Activated T-helper 9 cell treated with anti-CD3 and anti-CD28 coated beads, Interleukin-2, amount 50 U/mL, for 16 hours (primary cell): ENCODE measurements at places on chromosomes 1 and 21.

GRCh38 chr21:45104560-45104959 is 30.2 kb downstream of the ADARB1 start:
- DNase-seq, result no peak

DNA sequence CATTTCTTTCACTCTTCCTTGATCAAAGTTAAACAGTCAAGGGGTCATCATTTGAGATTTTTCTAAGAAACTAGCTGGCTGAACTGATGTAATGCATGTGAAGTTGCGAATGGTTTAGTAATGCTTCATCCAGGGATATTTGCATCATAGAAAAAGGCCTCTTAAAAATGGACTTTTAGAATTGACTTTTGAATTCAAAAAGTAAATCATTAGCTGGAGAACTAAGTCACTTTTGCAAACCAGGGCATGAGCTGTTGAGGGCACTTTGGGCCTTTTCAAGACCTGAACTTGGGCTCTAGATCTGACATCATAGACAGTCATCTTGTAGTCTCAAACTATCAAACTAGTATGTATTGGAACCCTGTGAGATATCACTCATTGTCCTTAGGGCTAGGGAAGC is 85.0 kb downstream of the GRIK1 start:
- no peak for DNase-seq

DNA sequence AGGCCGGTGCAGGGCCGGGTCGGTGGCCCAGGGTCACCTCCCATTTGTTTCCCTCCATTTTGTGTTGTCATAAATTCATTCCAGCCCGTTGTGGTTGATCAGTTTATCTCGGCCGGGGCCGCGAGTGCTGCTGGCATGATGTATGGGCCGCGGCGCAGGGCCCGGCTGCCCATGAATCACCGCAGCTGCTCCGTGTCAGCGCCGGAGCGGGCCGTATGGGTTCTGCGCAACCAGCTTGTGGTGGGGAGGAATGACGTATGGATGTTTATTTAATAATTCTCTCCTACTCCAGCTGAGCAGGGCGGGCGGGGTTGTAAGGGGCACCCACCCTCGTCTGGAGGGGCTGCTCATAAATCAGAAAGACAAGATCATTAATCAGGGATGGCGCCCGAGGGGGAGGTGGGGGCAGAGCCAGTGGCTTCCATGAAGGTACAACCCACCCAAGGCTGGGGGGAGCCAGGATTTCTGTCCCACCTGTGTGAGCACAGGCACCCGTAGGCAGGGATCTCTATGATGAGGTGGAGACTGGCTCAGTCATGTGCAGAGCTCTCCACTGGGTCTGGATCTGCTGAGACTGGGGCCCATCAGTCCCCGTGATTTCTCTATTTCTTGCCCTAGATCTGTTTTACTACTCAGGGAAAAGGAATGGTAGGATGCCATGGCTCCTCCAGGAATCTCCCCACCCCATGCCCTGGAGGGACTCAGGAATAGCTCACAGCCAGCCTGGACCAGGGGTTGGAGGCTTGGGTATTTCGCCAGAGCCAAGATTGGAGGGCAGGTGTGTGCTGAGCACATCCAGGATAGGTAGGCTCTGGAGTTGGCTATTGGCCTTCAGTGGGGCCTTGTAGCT is 27.8 kb downstream of the TMEM53 start:
- DNase-seq, result no peak

GRCh38 chr1:41618871-41619270 is 134.4 kb upstream of the EDN2 start:
- DNase-seq, result no peak

GRCh38 chr1:119367432-119368124 is 1.0 kb upstream of the HAO2 start:
- DNase-seq, result no peak

GRCh38 chr1:89047734-89048133 is 17.3 kb downstream of the GBP1 start:
- no peak for DNase-seq

- no peak for DNase-seq
Measured at GRCh38 chr1:248818505-248819374, 7.0 kb downstream of the SH3BP5L start.

DNA sequence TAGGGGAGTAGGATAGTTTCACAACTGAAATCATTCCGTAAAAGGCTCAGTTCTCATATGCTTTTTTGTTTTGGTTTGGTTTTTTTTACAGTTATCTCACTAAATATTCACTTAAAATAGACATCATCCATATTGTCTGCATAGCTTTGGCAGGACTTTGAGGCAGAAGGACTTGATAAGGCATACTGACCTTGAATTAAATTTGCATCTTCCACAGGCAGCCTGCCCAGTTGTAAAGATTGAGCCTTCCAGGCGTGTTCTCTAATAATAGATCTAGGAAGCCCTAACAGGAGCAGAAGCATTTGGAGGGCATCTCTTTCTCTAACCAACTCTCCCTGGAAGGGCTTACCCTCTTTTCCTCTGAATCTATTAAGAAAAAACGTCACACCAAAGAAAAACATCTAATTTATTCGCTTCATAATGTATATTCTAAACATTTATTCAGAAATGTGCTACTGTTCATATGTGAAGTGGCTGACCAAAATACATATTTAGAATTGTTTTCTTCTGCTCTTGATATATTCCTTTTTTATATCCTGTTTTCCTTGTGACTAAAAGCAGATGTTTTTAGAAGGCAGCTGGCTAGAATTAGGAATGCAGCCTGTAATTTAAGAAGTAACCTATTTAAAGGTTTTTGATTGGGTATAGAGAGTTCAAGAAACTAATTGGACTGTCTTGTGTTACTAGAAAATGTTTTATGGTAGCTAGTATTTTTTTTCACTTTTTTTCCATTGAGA is 20.2 kb downstream of the DESI2 start:
- no peak for DNase-seq

DNA sequence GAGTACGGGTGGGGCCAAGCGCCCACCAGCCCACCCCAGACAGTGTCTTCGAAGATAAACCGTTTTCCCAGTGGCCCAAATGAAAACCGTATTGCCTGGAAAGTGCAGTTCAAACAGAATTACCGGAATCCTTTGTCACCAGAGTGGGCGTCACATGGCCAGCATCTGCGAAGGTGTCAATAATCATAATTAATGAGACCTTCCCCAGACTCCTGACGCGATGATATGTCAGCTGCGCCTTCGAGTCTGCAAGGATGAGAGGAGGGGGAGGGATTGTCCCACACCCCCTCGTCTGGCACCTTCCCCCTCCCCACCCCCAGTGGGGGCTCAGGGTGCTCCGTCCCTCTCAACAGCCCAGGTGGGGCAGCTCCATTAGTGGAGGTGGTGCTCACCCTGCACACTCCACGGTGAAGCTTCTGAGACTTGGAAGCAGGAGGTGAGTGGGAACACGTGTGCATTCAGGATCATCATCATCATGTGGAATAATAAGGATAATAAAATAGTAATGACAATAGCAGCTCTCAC is 215.1 kb downstream of the PTPRU start:
- no peak for DNase-seq

- DNase-seq, result no peak
Measured at GRCh38 chr21:16534408-16535101, 804.8 kb downstream of the USP25 start.

DNA sequence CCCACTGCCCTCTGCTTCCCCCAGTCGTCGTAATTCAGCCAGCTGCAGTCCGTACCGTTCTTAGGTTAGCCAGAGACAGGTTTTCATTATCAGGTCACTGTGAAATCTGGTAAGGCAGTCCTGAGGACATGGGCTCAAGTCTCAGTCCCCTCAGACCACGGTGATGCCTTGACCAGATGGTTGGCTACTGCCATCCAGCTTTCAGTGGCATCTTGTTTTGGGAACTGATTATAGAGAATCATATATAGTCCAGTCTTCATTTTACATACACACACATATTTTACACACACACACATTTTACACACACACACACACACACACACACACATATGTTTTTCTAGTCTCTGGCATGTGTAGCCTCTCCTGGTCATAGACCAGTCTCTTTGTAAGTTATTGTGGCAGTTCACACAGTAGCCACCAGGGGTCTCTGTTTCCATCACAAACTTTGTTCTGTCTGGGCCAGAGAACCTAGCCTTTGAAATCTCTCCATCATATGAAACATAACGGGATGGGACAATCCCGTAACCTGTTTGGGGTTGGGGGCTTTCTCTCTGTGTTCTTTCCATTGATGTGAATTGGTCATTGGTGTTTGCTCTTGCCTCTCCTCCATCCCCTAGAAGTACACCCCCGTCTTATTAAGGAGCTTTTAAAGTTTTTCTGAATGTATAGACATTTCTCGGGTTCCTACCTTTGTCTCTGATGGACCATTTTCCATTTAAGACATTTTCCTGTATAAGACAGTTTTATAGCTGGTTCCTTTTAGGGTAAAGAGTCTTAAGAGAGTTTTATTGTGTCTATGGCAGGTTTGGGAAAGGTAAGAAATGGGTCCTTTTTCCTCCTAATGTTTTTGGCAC is 8.4 kb upstream of the IKBKE start:
- peak; percentile 54 for DNase-seq

DNA sequence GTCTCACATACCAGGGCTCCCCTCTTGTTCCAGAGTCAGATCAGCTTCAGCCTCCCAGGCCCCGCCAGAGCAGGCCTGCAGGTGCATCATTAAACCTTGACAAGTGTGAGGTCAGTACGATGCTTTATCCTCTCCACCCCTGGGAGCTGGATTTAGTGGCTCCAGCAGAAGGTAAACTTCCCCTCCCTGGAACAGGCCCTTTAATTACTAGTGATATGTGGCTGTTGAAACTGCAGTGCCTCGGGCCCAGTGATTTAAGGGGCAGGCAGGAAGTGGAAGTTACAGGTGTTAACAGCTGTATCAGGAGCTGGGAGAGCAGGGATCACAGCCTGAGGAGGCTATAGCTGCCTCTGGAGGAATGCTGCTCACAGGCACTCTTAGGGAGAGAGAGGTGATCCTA is 132.4 kb upstream of the KLHDC7A start:
- DNase-seq, result no peak

- DNase-seq, result no peak
Measured at GRCh38 chr1:46583494-46583893, 20.6 kb downstream of the MKNK1 start.

DNA sequence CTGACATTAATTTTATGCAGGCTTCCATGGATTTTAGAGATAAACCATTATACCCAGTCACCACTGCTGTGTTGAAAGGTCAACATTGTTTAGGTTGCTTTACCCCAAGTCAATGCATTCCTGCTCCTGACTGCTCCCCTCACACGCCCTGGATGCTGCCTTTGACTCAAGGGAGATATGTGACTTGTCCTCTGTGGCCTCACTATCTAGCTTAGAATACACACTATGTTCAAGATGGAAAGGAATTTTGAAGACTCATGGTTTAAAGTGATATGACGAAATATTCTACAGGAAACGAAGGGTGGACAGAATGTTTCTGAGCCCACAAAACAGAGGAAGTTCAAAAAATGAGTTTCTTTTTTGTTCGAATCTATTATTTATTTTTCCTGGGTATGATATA is 170.4 kb upstream of the NR5A2 start:
- DNase-seq, result no peak

DNA sequence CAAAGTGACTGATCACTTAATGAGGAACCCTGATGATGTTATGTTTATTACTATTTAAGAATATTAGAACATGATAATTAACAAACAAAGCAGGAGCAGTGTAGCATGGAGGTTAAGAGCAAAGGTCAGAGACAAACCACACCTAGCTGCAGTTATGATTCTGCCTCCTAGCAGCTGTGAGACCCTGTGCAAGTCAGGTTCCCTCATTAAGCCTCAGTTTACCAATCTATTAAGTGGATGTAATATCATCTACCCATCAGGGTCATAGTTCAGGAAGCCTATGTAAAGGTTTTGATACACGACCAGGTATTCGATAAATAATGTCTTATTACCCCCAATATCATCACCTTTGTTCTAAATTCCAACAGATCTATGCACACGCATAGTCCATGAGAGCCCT is 32.0 kb downstream of the DUSP10 start:
- DNase-seq, result no peak

- no peak for DNase-seq
Measured at GRCh38 chr1:17091252-17091651, 28.0 kb downstream of the PADI2 start.

DNA sequence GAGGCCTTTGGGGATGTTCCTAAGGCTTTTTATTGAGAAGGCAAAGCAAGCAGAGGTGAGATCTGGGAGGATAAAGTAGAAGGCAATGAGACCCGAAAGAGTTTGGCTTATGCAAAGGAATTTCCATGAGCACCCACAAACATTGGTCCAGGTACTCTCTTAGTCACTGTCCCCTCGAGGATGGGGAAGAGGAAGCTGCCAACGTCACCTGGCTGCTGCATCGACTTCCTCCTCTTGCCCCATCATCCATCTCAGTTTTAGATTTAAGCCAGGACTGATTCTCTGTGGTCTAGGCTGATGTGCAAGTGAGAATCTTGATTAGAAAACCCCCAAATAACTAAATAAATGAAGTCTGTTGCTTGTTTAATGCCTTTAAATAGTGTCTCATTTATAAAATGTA is 28.7 kb downstream of the RUNX1 start:
- DNase-seq, result no peak

GRCh38 chr1:1894354-1895059 is 3.6 kb upstream of the GNB1 start:
- DNase-seq, result no peak

DNA sequence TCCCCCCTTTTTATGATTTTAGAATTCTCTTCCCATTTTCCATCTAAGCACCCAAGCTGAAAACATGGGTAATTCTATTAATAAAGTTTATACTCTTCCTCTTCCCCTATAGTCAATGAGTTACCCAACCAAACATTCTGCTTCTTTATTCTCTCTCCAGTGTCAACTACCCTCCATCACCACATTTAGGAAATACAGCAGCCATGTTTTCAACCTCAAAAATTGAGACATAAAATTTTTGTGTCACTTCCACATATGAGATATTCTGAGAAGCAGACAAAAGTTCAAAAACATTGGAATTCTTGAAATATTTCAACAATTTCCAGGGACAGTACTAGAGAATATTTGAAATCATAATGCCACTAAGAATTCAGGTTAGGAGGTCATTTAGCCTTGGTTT is 64.8 kb upstream of the ATP1A1 start:
- no peak for DNase-seq

- DNase-seq, result no peak
Measured at GRCh38 chr1:85587841-85588240, 7.3 kb downstream of the CCN1 start.

- no peak for DNase-seq
Measured at GRCh38 chr1:212944229-212944901, 6.0 kb upstream of the VASH2 start.

DNA sequence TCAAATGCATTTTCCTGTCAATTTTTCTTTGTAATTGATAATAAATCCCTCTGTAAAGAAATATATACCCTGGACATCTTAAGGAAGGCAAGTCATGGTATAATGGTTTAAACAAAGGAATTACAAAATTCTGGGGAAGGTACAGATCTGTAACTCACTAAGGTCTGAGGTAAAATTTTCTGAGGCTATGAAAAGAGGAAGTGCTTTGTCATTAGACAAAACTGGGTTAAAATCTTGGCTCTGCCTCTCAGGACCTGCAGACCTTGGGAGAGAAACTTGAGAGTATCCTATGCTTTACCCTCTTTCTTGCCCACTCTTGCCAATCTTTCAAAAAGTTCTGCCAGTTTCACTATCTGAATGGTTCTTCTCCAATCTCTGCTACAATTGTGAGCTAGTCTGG is 26.8 kb upstream of the BEND5 start:
- DNase-seq, result no peak

GRCh38 chr1:210758761-210759160 is 375.2 kb downstream of the KCNH1 start:
- DNase-seq, result no peak

- DNase-seq, result no peak
Measured at GRCh38 chr21:41133874-41134522, 34.0 kb upstream of the BACE2 start.
